ENCODE measurements at places on chromosomes 1 and 21. TPM values are rescaled to one million over a fixed set of nuclear protein-coding genes. Genes with fewer than 3 reads are reported as not detected.

DNA sequence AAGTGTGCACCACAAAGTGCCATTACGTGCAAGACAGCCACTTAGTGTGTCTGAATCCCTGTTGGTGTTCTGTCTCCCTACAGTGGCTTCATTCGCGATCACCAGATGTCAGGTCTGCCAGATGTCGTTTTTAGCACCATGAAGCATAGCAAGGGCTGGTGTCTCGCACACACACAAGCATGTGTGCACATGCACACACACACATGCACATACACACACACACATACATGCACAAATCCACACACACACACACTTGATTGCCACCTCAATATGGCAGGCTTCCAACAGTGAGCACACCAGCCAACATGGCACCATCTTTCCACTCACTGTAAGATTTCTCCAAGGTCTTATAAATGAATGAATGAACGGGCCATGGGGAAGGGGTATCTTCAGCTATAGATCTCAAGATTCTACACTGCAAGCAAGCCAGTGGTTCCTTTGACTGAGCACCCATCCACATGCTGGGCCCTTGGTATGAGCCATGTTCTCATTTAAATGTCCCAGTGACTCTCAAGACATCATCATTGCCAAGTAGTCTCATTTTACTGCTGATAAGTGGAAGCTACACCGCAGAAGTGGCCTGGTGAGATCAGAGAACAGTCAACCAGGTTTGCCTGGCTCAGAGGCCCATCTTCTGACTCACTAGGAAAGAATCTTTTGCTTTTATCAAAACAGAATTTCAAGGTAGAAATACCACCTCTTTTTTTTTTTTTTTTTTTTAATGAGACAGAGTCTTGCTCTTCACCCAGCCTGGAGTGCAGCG is 84.9 kb downstream of the SIM2 start:
- peaks cover 7% of the 10 kb centered on the region for H3K36me3 ChIP-seq
- H3K27me3 ChIP-seq: no peaks in the 10 kb centered on the region
- H3K27ac ChIP-seq: no peak overlapping the region
- peak; percentile 33 for DNase-seq

- H3K4me3 ChIP-seq: no peak overlapping the region
- H3K4me1 ChIP-seq: no peaks in the 10 kb centered on the region
- DNase-seq: no peak
- H3K27ac ChIP-seq: no peak overlapping the region
- H3K36me3 ChIP-seq: no peaks in the 10 kb centered on the region
Observed at GRCh38 chr1:56061824-56062223, 517.5 kb downstream of the PLPP3 start.

DNA sequence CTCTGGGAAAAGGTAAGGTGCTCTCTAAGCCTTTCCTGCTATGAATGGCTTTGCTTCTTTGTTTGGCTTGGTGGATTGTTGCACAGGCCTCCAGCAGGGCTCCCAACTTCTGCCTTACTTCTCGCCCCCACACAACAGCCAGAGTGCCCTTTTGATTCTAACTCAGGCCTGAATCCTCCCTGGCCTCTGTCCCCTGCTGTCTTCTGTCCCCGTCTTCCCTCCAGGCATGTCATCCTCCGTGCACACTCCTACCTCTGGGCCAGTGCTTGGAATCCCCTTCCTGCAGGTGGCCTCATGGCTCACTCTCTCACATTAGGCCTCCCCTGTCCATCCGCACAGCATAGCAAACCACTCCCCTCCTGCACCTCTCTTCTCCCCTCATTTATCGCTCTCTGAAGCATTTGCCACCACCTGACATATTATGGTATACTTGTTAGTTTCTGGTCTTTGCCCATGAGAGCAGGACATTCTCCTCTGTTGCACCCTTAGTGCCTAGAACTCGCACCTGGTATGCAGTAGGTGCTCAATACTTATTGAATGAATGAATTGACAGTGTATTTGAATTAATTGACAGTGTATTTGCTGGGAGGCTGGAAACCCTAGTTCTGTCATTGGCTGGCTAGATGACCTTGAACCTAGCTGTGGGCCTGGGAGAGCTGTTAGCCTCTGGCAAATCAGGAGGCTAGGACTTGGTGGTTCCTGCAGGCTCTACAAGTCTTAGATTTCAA is 2.9 kb downstream of the ZDHHC18 start:
- H3K27ac ChIP-seq: no peak overlapping the region
- DNase-seq: no peak
- H3K4me3 ChIP-seq: no peak overlapping the region
- no peaks in the 10 kb centered on the region for H3K27me3 ChIP-seq

The CADM3 gene
- total RNA-seq: not detected

DNA sequence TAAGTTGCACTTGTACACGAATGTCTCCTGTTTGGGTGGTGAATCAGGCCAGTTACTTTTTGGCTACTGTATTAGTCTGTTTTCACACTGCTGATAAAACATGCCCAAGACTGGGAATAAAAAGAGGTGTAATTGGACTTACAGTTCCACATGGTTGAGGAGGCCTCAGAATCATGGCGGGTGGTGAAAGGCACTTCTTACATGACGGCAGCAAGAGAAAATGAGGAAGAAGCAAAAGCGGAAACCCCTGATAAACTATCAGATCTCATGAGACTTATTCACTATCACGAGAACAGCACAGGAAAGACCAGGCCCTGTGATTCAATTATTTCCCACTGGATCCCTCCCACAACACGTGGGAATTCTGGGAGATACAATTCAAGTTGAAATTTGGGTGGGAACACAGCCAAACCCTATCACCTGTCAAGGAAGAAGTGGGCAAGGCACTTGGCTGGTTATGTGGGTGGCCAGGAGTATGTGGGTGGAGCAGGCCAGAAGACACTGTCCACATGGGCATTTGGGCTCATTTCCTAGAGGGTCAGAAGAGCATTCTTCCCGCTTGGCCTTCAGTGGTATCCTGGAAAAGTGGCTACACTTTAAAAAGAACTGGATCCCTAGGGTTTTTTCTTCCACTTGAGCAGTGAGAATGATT is 228.8 kb downstream of the HHAT start:
- peaks cover 18% of the 10 kb centered on the region for H3K27me3 ChIP-seq
- no peak overlapping the region for H3K27ac ChIP-seq
- DNase-seq: no peak
- H3K36me3 ChIP-seq: no peaks in the 10 kb centered on the region
- H3K4me3 ChIP-seq: no peak overlapping the region

Data from Calu3 (cell line).